ENCODE measurements at places on chromosomes 16 and 17.
A peak's percentile ranks its signal among the peaks of the same experiment; 100 is the strongest.

DNA sequence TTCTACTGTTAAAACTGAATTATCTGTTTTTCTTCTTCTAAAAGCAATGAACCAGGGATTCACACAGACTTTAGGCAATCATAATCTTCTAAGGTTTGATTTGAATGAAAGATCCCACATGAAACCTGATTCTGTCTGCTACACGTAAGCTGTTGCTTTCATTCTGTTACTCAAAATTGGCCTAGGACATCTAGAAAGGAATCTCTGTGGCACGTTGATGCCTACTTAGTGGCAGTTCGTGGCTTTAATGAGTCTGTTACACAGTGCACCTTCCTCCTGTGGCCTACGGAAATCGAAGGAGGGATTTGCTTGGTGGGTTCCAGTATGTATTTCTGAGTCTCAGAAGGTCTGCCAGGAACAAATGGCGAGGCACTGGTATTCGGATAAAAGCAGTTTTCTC is 489.4 kb upstream of the HSBP1 start:
- no peak for DNase-seq

DNA sequence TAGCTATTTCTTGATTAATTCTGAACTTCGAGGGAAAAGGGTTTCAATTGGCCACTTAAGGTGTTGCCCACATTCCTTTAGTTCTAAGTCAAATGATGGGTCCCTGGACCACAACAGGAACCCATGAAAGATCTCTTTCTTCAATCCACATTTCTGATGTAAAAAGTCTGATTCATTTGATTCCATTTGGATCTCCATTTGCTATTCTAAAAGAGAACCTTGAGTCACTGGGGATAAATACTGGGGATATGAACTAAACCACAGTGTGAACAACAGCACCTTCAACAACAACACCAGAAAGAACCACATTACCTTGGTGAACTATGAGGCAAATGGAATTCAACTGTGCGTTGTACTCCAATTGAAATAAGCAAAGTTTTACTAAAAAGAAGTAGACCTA is 108.9 kb upstream of the IRX5 start:
- DNase-seq = no peak

DNA sequence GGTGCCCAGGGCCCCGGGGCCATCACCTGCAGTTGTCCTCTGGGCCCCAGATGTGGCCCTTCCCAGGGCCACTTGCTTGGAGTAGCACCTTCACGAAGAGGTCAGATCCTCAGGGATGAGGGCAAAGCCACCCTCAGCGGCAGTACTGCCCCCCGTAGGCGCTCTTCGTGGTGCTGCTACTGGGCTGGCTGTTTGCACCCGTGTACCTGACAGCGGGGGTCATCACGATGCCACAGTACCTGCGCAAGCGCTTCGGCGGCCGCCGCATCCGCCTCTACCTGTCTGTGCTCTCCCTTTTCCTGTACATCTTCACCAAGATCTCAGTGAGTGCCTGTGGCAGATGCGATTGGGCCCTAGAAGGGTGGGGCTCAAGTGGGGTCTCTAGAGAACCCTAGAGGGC is 2.6 kb downstream of the SLC5A2 start:
- no peak for DNase-seq

GRCh38 chr16:87469169-87469568 is 23.7 kb downstream of the ZCCHC14 start:
- no peak for DNase-seq

GRCh38 chr16:68374961-68375660 is 64.3 kb downstream of the PRMT7 start:
- no peak for DNase-seq

GRCh38 chr17:3719265-3719664 is 4.4 kb upstream of the HASPIN start:
- DNase-seq = no peak

GRCh38 chr16:8963010-8963820 is 491 bp downstream of the USP7 start:
- DNase-seq = no peak

DNA sequence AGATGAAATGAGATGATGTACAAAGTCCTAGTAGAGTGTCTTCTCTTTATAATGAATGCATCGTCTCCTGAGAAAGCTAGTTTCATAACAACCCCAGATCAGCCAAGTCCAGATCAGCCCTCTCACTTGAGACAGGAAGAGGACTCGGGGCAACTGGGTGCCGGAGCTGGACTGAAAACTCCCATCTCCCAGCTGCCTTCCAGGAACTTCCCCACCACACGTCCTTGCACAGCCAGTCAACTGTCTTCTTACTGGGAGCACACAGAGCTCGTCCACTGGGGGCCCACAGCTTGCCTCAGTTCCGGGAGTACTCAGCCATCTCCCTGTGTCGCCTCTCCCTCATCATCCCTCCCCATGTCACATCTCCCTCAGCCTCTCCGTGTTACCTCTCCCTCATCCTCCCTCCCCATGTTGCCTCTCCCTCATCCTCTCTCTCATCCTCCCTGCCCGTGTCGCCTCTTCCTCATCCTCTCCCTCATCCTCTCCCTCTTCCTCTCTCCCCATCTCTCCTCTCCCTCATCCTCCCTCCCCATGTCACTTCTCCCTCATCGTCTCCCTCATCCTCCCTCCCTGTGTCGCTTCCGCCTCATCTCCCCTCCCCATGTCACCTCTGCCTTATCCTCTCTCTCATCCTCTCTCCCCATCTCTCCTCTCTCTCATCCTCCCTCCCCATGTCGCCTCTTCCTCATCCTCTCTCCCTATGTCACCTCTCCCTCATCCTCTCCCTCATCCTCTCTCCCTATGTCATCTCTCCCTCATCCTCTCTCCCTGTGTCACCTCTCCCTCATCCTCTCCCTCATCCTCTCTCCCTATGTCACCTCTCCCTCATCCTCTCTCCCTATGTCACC is 22.4 kb upstream of the KCNH6 start:
- DNase-seq = no peak

DNA sequence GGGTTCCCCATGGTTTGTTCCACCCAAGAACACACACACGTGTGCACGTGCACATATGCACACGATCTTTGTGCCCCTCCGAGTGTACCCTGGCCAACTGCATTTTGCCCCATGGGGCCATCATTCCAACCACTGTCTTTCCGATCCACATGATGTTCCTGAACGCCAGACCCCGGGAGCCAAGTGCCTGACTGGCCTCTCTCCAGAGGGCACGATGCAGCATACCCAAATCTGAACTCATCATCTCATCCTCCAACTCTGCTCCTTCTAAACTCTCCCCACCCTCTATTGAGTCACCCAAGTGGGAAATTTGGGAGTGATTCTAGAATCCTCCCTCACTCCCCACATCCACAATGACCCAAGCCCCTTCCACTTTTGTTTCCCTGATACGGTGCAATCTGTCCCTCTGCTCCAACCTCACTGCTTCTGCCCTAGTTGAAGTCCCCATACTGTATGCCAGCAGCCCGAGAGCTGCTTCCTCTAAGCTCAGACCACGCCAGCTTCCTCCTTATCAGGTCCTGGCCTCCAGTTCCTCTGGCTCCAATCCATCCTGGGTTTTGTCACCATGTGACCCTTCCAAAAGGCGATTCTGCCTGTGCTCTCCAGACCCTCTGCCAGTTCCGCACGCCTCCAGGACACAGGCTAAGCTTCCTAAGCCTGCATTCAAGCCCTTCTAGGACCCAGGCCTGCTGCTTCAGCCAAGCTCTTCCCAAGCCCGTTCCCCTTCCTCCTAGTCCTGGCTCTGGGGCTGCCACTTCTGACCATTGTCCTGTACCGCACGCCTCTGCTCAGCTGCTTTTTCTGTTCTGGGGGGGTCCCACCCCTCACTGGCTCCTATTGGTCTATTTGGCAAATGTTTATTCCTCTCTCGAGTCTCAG is 10.1 kb upstream of the TMEM208 start:
- no peak for DNase-seq

- no peak for DNase-seq
These were observed 66.4 kb downstream of the SRCIN1 start for GRCh38 chr17:38539386-38539785.

GRCh38 chr16:53565296-53565863 is 62.4 kb upstream of the AKTIP start:
- DNase-seq = no peak

GRCh38 chr17:35750526-35751395 is 2.3 kb downstream of the GAS2L2 start:
- DNase-seq = no peak

- DNase-seq = no peak
These were observed 84.5 kb downstream of the XYLT1 start for GRCh38 chr16:17386229-17386628.

DNA sequence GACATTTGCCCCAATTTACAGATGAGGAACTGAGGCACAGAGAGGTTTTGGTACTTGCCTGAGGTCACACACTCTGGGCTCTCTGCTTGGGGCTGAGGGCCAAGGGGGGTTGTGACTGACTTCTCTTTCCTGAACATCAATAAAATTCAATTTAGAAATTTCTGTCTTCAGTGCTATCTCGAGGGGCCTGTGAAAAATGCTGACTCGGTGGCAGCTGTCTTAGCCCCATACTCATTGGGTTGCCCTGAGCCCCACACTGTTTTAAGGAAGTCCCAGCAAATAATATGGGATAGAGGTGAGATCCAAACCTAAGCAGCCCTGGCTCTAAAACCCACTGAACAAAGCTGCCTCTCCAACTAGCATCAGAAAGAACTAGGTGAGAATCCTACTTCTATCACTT is 7.0 kb upstream of the BRCA1 start:
- DNase-seq = no peak

DNA sequence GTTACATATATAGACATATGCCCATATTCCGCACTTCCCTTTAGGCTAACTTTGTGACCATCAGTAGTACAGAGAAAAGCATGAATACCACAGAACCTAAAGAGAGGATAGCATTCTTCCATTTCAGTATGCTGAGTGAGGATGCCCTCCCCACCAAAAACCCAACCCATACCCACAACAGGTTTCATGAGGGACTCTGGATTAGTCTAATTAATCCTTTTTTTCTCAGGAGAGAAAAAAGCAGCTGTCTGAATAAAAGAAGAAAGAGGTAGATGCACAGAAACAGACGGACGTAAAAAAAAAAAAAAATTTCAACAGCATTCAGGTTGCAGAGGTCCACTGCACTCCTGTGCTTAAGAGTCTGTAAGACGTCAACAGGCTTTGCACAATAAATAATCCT is 6.7 kb downstream of the MMD start:
- no peak for DNase-seq

GRCh38 chr16:57257455-57258070 is 12.5 kb downstream of the ARL2BP start:
- DNase-seq = no peak

DNA sequence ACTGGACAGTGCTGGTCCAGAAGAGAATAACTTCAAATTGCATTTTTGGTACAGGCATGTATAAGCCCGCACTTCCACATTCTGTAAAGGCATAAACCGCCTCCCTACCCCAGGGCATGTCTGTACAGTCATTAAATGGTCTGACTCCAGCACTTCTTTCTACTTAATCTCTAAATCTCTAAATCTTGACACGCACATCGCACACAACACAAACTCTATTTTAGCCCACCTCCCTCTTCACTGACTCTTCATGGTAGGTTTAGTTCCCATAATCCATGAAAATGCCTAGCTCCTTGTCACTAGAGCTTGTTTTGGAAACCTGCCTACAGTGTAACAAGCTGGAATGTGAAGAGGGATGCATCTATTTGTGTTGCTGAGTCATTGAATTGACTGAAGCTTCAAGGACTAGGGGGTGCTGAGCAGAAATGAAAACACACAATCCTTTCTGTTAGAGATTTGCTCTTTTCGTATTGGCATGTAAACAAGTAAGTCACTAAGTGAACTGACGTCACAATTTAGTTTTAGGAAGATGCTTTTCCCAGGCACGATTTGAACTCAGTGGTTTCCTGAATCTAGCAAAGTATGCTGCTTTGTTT is 1.6 kb upstream of the DUSP14 start:
- DNase-seq = no peak

DNA sequence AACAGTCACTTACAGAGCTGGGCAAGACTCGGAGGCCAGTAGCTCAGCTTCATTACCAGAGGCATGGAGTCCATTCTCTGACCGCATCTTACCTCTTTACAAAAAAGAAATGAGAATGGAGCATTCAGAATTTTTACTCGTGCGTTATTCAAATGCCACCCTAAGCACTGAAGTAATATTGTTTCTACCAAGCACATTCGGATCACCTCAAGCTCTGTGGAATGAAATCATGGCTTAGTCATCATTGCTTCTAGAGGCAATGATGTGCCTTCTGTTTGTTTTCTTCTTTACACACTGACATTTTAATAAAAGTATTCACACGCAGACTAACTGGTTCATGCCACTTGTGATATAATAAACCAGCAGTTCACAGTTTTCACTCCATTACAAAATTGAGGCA is 206.8 kb downstream of the PHKB start:
- no peak for DNase-seq

- no peak for DNase-seq
These were observed 210.0 kb downstream of the FTO start for GRCh38 chr16:53913920-53914319.

DNA sequence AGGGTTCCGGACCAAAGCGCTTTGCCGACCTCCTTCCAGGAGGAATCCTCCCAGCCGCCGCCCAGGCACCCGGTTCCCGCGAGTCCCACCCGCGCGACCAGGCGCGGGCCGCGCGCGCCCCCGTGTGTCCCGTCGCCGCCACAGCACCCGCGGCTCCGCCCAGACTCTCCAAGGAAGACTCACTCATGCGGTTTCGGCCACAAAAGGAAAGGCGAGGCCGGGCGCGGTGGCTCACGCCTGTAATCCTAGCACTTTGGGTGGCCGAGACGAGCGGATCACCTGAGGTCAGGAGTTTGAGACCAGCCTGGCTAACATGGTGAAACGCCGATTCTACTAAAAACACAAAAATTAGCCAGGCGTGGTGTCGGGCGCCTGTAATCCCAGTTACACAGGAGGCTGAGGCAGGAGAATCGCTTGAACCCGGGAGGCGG is 3.5 kb upstream of the PKMYT1 start:
- peak; percentile 53 for DNase-seq

- peak; percentile 6 for DNase-seq
These were observed 19.3 kb downstream of the CNTROB start for GRCh38 chr17:7951143-7951792.

DNA sequence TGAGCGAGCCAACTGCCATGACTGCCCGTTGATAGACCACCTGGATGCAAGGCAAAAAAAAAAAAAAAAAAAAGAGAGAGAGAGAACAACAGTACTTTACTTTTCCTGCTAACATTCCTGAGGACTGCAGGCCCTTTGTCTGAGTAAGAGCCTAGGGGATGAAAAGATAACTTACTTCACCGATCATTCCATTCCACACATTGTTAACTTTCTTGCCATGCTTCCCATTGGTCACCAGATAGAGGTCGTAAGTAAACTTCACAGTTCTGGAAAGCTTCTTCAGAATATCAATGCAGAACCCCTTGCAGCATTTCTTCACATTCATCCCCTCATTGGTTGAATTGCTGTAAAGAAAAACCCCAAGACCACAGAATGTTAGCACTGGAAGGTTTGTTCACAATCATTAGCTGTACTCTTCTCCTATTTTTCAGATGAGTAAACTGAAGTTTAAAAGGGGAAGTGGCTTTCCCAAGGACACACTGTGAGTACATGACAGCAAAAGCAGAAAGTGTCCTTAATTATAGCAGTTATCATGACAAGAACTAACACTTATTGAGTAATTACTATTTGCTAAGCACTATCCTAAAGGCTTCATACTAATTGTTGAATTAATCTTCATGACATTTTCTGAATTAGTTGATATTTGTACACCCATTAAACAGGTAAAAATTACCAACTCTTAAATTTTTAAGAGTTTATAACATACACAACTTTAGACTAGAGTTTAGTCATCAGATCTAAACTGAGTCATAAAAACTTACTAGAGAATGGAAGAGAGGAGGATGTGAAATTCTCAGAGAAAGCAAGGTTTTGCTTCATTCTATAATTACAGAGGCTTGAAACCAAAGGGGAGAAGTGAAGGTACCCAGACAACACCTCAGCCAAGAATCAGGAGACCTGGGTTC is 341.2 kb downstream of the GRIN2A start:
- DNase-seq = no peak
